NCI-H524 (cell line): ENCODE measurements at places on chromosomes 5 and 9.

- DNase-seq: no peak
Observed at GRCh38 chr5:72857396-72857795, 40.9 kb downstream of the TNPO1 start.

- DNase-seq: no peak
Observed at GRCh38 chr5:67827541-67827940, 388.0 kb upstream of the PIK3R1 start.

GRCh38 chr5:17243287-17244063 lies 26.0 kb downstream of the BASP1 start:
- DNase-seq: no peak

GRCh38 chr5:134521841-134522240 lies 3.6 kb upstream of the JADE2 start:
- no peak for DNase-seq

DNA sequence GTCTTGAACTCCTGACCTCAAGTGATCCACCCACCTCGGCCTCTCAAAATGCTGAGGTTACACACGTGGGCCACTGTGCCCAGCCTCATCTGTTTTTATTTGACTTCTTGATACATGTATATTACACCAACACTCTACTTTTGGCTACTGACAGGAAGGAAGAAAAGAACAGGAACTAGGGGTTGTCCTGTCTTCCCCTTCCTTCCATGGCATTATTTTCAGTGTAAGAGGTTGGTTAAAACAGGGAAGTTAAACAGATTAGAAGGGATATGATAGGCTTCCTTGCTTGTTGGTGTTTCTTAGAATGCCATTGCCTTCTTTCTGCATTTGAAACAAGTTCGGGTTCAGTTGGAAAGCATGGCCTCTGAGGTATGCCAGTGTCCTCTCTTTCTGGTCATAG lies 312.8 kb downstream of the NDUFS4 start:
- DNase-seq: no peak

- no peak for DNase-seq
Observed at GRCh38 chr5:181181650-181182565, 23.1 kb downstream of the TRIM7 start.

GRCh38 chr9:12784461-12785259 lies 9.8 kb downstream of the LURAP1L start:
- DNase-seq: no peak

DNA sequence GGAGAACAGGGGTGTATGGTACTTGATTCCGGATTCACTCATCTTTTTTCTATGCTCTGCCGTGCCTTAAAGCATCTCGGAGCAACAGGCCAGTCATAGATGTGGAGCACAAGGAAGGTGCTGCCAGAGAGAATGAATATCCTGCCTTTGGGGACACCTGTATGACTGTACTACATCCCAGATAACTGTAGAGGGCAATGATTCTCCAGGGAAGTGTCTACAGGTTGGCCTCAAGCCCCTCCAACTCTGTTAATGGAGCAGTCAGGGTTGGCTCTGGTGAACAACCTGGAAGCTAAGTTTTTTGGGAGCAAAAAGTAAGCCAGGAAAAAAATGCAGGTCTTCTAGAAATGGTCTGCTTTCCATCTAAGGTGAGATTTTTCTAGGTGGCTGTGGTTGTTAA lies 71.0 kb downstream of the NREP start:
- peak; percentile 33 for DNase-seq

GRCh38 chr5:146109379-146109778 lies 4.0 kb upstream of the PLAC8L1 start:
- DNase-seq: peak; percentile 60

DNA sequence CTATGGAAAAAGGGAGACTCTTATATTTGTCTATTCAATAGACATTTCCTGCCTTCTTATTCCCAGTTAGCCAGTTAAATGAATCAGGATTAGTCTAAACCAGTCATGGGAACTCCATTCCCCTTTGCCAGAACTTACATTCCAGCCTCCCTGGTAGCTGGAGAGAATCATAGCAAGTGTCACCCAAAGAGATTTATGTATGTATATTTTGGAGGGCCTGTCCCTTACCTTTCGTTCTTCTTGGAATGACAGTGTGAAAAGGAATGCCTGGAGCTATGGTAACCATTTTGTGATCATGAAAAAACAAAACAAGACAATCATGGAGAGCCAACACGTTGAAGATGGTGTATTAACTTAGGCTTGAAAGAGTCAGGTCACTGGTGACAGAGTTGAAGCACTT lies 627.7 kb downstream of the CCDC171 start:
- DNase-seq: no peak

DNA sequence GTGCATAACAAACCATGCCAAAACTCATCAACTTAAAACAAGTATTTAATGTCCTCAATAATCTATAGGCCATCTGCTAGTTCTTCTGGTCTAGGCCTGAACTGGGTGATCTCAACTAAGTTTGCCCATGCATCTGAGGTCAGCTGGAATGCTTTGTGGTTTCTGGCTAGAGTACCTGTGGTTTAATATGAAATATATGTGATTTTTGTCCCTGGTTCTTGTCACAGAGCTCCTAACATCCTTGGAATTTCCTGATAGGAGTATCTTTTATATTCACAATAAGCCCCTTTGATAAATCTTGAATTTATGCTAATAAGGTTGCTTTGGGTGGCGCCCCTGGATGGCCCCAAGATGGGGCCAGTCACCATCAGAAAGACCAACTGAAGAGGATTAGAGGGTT lies 535.9 kb downstream of the DNAH5 start:
- peak; percentile 31 for DNase-seq

GRCh38 chr5:154324033-154324432 lies 121.8 kb upstream of the SAP30L start:
- no peak for DNase-seq

DNA sequence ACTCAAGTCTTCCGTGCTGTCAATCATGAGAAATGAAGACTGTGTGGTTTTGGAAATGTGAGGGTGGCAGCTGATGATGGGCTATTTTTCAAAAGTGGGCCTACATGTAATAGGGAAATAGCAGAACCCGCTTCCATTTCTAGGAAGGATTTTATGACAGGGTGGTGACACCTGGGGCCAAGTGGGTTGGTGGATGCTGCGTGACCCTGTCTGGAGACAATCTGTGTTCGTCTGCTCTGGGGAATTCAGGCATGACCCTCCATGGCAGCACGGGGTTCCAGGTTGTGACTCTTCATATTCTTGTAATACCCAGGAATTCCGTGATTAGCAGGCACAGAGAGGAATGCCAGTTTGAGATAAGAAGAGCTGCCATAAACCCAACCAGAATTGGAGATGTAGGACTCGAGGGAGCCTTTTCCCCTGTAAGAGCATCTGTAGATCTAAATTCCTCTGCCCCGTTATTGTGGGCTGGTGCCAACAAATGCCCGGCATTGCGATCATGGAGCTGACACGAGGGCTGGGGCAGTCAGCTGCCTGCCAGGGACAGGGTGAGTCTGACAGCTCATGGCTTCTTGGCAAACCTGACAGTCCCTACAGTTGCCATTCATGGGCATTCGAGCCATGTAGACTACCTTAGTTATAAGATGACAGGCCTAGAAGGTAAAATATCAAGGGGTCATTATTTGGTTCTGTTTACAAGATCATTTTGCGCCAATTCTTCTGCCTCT lies 279.7 kb downstream of the GADD45G start:
- DNase-seq: no peak

GRCh38 chr5:167509076-167509475 lies 782.4 kb upstream of the WWC1 start:
- no peak for DNase-seq

GRCh38 chr5:90934091-90934719 lies 375.6 kb downstream of the ADGRV1 start:
- DNase-seq: no peak

- peak; percentile 76 for DNase-seq
Observed at GRCh38 chr9:113624721-113625120, 161.2 kb downstream of the RGS3 start.

DNA sequence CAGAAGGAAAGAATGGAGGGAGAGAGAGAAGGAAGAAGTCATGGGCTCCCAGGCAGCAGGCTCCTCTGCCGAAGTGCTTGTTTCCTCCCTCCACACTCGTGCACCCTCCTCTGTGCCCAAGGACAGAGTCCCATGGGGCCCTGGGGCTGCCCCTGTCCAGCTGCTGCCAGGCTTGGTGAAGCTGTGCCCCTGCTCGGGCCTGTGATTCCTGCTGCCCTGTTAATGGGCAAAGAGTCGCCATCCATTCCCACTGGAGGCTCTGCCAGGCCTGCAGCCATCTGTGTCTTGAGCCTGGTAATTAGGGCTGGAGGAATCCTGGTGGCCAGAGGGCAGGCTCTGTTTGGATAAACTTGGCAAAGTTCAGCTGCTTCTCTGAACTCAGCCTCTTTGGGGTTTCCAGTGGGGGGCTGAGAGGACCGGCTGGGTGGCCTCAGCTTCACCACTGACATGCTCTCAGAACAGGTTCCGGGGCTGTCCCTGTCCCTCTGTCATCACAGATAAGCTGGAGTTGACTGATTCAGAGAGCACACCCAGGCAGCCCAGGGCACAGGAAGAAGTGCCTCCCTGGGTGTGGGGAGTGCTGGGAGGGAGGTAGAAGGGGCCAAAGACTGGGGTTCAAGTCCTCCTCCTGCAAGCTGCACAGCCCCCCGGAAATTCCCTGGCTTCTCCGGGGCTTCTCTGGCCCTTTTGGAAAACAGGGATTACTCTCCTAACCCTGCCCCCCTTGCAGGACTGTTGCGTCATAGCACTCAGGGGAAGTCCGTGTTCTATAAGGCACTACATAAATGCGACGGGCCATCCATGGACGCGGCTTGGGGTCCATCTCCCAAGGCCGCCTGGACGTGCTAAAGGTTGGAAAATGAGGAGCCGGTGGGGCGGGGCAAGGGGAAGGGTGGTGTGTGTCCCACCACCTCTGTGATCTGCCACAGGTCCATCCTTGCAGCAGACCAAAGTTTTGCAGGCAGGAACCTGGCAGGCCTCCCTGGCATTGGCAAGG lies 154.8 kb downstream of the PAX5 start:
- peak; percentile 32 for DNase-seq

DNA sequence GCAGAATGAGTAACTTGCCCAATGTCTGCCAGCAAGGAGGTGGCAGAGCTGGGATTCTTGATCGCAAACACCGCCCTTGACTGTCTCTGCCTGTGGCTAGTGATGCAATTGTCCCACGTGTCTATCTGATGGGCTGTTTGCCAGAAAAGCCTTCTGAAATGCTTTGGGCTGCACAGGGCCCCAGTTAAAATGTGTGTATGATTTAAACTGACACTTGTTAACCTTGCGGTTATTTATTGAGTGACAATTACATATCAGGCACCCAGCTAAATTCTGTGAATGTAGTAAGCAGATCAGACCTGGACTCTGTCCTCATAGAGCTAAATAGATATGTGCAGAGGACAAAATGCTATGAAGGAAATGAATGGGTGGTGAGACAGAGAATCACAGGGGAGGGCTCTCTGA lies 11.6 kb upstream of the IL12B start:
- no peak for DNase-seq

- DNase-seq: no peak
Observed at GRCh38 chr5:22431840-22432239, 421.3 kb downstream of the CDH12 start.

GRCh38 chr9:76650692-76651091 lies 113.5 kb upstream of the PCA3 start:
- DNase-seq: no peak

- no peak for DNase-seq
Observed at GRCh38 chr9:77161966-77162365, 15.4 kb upstream of the VPS13A start.

- no peak for DNase-seq
Observed at GRCh38 chr9:116465576-116466270, 221.4 kb upstream of the TRIM32 start.

DNA sequence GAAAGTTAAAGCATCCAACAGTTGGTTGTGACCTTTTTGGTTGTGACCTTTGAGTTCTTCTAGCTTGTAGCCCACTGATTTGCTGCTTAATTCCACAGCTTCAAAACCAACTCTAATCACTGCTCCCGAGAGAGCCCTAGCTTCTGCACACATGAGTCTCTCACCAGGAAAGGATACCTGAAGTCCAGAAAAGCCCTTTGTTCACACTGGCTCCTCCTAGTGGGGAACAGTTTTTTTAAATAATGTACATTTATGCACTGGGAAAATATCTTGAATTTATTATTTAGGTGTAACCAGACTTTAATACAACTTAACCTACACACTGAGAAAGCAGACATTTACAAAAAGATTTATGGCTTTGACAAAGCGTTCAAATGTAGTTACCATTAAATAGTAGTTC lies 120.2 kb upstream of the CCDC152 start:
- DNase-seq: no peak

- no peak for DNase-seq
Observed at GRCh38 chr5:76999451-76999850, 30.8 kb upstream of the AGGF1 start.

DNA sequence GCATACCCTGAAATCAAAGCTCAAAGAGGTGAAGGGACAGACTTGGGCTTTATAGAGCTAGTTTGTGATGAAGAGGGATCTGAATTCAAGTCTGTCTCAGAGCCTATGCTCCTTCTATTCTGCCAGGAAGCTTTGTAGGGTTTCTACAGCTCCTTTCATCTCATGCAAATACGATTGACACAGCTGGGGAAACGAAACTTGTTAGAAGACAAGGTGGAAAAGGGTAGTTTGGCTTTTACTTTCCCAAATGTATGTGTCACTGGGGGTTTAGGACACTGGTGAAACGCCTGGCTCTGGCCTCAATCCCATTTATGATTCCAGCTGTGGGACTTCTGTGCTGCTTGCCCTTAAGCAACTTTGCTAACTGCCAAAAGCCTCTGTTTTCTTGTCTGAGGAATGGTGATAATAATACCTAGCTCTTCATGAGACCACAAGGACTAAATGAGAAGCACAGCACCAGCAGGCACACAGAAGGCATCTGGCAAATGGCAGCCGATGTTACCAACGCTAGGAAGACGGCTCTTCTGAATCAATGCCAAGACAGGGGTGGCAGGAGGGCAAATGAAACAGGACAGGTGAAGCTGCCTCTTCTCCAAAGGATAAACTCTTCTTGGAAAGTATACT lies 70.3 kb upstream of the EQTN start:
- DNase-seq: no peak

DNA sequence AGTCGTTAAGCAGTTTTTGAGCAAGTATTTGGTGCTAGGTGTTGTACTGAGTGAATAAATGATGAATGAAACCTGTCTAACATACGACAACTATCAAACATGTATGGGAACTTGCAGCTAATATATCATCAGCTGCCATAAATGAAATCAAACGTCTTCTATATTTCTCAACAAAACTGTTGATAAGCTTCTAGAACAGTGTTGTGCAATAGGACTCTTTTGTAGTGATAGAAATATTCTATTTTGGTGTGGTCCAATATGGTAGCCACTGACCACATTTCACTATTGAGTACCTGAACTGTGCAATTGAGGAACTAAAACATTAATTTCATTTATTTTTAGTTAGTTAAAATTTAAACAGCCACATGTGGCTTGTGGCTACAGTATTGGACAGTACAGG lies 16.3 kb upstream of the FYB1 start:
- DNase-seq: no peak

GRCh38 chr9:135947582-135947981 lies 13.6 kb downstream of the UBAC1 start:
- no peak for DNase-seq

GRCh38 chr9:108759399-108759798 lies 96.4 kb downstream of the ACTL7B start:
- DNase-seq: no peak

DNA sequence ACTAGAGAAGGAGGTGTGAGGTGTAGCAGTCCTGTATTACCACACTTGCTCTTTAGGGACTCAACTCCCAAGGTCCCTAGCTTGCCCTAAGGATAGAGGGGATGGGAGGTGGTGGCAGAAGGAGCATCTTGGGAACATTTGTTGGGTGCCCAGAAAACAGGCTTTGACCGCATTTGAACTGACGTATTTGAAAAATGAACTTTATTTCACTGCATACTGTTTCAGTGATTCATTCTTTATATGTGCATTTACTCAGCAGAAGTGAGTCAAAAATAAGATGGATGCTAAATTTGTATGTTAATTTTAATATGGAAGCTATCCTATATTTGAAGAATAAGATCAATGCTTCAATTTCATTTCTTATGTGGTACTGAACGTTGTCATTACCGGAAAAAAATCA lies 18.7 kb downstream of the DMRT3 start:
- no peak for DNase-seq
